Activated CD4-positive, alpha-beta T cell treated with anti-CD3 and anti-CD28 coated beads, Interleukin-2, amount 10 ng/mL, durations not matched to agents 7 days and 5 days (primary cell): ENCODE measurements at places on chromosomes 5 and 9.

DNA sequence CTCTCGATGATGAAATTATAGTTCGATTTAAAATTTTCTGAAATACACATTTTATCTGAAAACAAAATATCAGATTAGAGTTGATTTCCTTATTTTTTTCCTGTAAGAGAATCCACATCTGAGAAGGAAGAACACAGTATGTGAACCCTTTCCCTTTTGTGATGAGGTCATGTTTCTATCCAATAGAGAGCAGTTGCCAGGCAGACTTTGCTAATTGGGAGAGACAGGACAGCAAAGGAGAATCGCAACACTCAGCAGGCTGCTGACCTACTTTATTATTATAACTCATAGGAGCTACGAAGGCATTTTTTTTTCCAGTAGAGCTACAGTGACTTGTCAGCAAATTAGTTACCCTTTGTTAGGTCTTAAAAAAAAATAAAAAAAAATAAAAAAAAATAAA lies 242.1 kb downstream of the HCN1 start:
- no peak for DNase-seq

DNA sequence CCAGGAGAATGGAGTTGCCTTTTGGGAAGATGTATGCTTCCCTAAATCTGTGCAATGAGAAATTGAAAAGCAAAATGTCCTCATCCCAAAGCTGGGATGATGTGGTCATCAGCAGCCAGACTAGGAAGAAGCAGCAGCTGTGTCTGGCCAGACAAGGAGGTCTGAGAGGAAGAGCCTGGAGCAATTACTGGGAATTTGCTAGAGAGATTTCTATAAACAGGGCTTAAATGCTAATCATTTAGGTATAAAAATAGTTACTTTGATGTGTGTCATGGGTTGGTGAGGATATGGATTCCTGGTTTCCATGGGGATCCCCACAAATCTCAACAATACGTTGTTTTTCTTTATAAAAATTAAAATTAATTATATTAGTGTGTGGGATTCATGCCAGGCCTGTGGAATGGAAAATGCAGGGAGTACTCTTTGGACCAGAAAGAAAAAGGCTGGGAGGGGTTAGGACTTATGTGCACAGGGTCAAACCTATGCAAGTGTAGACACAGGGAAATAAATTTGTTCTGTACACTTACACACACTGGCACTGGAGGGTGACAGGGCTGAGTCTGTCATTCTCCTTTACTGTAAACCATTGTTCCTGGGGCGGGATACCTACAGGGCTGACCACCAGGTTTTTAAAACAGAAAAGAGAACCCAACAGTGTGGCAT lies 58.7 kb upstream of the TRPC7 start:
- no peak for DNase-seq

GRCh38 chr5:38265546-38266179 lies 7.3 kb downstream of the EGFLAM start:
- DNase-seq: peak; percentile 58

DNA sequence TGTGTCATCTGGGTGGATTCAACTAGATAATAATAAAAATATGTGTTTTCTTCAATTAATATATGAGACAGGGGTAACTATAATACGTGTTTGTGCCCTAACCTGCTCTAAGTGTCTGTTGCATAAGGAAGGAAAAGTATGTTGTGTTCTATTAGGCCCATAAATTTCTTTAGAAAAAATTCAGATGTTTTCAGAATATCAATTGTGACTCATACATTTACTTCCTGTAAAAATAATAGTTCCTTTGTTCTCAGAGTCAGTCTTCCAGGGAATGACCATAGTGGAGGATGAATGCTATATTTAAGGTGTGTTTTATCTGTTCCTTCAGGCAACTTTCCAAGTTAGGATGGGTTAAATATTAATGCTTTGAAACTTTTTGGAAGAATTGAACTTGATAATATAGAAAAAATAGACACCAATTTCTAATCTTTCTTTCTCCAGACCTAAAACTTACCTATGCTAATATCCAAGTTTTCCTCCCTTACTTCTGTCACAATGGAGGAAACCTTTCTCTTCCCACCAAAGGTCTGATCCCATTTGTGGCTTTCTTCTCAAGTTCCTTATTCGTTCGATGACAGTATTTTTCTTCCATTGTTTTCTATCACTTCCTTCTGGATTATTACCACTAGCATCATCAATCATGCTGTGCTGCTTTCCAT lies 49.9 kb downstream of the ISL1 start:
- DNase-seq: no peak

- no peak for DNase-seq
These were observed 56.4 kb upstream of the DAPK1 start for GRCh38 chr9:87441251-87441650.

GRCh38 chr5:122705851-122706250 lies 69.0 kb upstream of the SNX2 start:
- DNase-seq: no peak

DNA sequence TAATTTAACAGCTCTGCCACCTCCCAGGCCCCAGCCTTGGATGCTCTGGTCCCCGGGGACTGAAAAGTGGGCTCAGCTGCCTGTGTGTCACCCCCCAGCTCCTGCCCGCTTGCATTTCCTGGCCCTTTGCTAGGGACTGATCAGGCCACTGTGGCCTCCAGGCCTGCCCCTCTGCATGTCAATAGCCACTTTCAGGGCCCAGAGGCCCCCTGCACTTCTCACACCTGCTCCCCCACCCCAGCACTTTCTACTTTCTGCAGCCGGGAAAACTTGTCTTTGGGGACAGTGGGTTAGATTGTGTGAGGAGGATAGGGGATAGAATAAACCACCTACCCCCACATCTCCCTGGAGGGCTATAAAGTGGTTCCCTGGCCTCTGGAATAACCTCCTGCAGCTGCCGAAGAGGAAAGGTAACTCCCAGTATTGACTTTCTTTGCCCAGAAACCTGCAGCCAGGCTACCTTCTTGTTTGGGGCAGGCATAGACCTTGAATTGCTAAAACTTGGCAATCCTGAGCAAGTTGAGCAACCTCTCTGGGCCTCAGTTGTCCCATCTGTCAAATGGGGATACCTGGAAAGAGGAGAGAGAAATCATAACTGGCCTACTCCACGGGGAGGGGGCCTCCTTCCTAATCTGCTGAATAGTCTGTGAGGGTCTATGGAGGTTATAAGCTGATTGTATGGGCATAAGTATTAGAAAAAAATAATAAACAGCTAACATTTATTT lies 7.8 kb downstream of the AIF1L start:
- DNase-seq: no peak

DNA sequence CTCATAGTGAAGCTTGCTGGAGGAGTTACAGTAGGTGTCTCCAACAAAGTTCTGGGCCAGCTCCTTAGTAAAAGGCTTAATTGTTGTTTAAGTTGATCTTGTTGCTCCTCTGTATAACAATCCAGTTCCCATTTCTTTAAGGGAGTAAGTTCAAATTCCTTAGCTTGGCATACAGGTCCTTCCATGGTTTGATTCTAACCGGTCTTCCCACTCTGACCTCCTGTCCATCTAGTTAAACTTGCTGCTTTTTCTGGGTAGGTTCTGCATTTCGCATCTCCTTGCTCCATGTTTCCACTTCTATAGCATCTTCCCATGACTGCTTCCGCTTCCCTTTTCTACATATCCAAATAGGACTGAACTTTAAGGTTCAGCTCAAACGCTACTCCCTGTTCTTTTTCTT lies 95.5 kb downstream of the ARHGAP26 start:
- no peak for DNase-seq

- DNase-seq: no peak
These were observed 33.3 kb downstream of the MORN5 start for GRCh38 chr9:122192914-122193525.

DNA sequence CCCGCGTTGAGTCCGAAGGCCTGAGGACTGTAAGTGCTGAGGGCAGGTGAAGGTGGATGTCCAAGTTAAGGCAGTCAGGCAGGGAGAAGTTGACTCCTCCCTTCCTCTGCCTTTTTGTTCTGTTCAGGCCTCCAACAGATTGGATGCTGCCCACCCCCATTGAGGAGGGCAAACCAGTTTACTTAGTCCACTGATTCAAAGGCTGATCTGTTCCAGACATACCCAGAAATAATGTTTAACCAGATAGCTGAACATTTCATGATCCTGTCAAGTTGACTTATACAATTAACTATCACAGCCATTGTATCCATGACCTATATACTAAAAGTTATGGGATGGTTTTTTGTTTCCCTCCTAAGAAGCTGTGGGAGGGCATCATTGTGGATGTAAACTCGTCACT lies 8.3 kb upstream of the TEX48 start:
- DNase-seq: no peak

DNA sequence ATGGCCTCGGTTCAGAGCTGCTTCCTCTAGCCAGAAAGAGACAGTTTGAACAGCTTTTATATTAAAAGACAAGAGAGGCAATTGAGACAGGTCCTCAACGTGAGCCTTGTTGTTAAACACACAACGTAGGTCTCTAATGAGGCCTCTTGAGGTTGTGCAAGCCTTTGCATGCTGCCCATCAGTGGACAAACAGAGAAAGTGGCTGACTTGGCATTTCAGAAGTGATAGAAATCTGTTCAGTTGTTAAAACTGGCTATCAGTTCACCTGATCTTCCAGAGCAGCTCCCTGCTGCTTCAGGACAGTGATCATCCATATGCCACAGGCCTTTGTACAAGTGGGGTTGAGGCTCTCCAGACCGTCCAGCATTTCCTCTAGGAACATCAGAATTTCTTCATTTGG lies 58.8 kb downstream of the MROH2B start:
- no peak for DNase-seq

- DNase-seq: no peak
These were observed 22.2 kb upstream of the CLPTM1L start for GRCh38 chr5:1367149-1367548.

DNA sequence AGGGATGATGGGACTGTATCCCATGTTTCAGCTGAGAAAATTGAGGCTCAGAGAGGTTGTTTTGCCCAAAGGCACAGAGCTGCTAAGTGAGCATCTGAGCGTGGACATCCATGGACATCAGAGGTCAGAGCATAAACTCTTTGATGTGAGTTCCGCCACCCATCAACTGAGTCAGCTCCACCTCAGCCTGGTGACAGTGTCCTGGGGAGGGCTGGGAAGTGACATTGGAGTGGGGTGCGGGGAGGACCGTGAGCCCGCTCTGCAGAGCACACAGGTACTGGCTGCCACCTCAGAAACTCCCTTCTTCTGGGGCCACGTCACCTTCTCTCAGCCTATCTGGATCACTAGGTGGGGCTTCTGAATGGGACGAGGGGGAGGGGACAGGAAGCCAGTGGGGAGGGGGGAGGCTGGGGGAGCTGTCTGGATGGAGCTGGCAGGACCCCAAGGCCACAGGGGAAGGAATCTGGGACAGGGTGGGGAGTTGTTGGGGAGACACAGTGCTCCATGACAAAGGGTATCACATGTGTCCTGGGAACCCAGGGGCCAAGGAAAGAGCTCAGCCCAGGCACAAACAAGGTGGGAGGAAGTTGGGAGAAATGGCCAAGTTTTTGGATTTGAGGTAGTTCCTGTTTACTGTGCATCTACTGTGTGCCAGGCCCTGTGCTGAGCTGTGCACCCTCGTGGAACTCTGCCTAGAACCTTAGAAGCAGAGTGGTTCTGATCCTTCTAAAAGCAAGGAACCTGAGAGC lies 2.5 kb downstream of the LAMC3 start:
- DNase-seq: no peak

DNA sequence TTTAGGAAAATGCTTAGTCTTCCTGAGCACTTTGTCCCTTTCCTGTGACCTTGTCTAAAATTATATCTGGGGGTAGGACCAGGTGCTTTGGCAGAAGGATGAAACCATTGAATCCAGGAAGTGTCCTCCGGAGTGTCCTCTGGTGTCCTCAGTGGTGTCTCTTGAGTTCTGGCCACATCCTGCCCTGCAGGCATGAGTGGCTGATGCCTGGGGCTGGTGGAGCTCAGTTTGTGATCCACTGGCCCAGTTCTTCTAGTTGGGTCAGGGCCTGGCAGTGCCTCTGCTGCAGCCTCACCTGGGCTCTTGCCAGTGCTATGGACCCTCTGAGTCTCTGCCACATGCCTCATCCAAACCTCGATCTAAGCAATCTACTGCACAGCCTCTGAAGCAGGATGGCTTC lies 14.4 kb upstream of the TMED7 start:
- no peak for DNase-seq

- DNase-seq: no peak
These were observed 55.6 kb downstream of the ATPSCKMT start for GRCh38 chr5:10194083-10194482.

- DNase-seq: no peak
These were observed 59.9 kb upstream of the CER1 start for GRCh38 chr9:14782286-14783051.

GRCh38 chr9:4781408-4781807 lies 11.3 kb upstream of the RCL1 start:
- DNase-seq: no peak

GRCh38 chr5:65737842-65738241 lies 15.8 kb downstream of the NLN start:
- DNase-seq: no peak

- DNase-seq: no peak
These were observed 534.1 kb upstream of the CDH6 start for GRCh38 chr5:30659417-30659816.

DNA sequence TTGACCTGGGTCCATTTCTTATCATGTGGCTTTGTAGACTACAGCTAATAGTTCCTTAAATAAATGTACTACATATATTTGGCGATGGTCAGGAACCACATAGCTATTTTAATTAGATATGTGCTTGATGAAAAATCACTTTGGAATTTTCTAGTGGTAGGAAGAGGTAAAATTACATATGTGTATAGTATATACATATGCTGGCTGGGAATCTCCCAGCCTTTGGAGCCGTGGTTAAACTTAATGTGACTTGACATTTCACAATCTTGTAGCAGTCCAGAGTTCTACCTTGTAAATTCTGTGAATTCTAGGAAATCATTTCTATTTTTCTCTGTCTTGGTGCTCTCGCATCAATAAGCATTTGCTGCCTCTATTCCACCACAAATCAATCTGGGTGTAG lies 565.0 kb downstream of the DMRTA1 start:
- no peak for DNase-seq

DNA sequence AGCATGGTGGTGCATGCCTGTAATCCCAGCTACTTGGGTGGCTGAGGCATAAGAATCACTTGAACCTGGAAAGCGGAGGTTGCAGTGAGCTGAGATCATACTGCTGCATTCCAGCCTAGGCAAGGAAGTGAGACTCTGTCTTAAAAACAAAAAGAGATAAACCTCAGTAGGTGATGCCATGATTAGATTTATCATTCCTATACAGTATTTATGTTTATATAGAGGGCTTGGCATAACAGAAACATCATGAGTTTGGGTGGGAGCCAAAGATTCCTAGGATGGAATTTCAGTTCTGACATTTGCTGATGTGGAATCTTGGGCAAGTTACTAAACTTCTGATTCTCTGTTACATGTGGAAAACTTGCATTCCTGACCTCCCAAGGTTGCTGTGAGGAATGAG lies 22.3 kb downstream of the RFK start:
- DNase-seq: no peak

GRCh38 chr5:139488260-139488659 lies 5.7 kb upstream of the STING1 start:
- DNase-seq: no peak

- DNase-seq: no peak
These were observed 25.0 kb upstream of the SEMA4D start for GRCh38 chr9:89522959-89523285.

GRCh38 chr9:116247284-116247683 lies 93.7 kb downstream of the PAPPA start:
- DNase-seq: no peak

GRCh38 chr5:79020861-79021561 lies 35.9 kb upstream of the ARSB start:
- DNase-seq: peak; percentile 45
